Substantia nigra (tissue), 51 donors: ENCODE measurements at places on chromosomes 11 and 22.

GRCh38 chr11:11332141-11332710 is 20.8 kb downstream of the CSNK2A3 start:
- DNase-seq: no peak

DNA sequence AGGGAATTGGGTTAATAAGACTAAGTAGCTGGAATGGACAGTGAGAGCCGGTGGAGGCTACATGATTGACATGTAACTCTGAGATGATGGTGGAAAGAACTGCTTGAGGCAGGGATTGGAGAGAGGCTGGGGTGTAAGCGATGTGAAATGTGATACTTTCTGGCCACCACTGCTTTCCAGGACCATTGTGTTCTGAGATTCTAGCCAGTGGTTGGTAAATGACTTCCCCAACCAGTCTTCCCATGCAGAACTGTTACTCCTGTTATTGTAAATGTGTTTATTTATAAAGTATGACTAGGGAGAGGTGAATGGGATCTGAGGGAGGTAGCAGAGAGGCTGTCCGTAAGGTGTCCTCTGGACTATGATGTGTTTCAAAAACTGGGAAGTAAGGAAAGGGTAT is 18.1 kb downstream of the EXT2 start:
- no peak for DNase-seq

GRCh38 chr11:72635309-72635915 is 38.8 kb downstream of the PDE2A start:
- DNase-seq: no peak

GRCh38 chr11:63032457-63032856 is 16.8 kb upstream of the SLC22A8 start:
- DNase-seq: no peak

DNA sequence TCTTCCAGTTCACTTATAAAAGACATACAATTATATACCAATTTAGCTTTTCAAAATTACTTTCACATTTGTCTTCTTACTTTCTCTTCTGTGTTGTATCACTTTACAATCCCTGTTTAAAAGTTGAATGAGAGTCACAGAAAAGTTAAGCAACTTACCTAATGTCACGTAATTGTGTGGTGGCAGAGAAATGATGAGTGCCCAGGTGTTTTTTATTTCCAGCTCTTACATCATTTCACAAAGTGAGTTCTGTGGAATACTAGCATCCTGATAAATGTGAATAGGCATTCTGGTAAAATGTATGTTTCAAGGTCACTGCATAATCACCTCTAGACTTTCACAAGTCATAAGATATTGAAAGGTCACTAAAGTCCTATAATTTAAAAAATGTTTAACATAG is 133.0 kb upstream of the FIBIN start:
- no peak for DNase-seq

- no peak for DNase-seq
Measured at GRCh38 chr22:32733923-32734514, 67.5 kb upstream of the TIMP3 start.

DNA sequence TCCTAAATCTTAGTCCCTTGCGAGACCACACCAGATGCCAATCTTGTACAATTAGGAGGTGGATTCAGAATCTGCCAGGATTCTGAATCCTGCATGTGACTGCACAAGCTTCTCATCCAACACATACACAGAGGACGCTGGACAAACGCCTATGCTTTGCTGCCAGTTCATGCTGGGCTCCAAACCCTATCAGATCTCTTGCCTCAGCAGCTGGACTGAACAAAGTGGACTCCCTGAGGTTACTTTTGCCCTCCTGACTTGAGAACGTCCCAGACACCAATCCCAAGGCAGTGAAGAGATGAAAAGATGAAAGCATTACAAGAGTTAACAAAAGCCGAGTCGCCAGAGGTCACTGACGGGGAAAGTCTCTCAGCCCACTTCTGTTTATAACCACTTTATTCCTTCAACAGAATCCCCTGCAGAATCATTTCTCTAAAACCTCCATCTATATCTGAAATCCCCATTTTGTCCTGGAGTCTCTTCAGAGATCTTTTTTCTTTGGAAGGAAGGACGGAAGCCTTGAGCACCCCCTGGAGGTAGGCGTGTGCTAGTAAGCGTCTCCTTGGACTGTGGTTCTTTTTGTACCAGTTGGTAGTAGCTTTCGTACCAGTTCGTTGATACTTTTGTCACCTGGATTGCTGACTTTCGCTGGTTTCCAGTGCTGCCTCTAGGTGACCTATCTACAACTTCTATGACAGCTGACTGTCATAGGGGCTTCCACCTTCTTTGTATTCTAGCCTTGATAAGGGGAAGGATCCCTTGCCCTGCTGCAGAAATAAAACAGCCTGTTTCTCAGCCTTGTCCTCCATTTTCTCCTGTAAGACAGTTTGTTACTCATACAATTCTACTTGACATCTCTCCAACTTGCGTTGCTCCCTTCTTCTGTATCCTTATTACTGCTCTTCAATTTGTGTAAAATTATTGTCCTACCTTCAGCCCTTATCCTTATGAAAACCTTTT is 26.1 kb upstream of the EED start:
- peak; percentile 52 for DNase-seq

DNA sequence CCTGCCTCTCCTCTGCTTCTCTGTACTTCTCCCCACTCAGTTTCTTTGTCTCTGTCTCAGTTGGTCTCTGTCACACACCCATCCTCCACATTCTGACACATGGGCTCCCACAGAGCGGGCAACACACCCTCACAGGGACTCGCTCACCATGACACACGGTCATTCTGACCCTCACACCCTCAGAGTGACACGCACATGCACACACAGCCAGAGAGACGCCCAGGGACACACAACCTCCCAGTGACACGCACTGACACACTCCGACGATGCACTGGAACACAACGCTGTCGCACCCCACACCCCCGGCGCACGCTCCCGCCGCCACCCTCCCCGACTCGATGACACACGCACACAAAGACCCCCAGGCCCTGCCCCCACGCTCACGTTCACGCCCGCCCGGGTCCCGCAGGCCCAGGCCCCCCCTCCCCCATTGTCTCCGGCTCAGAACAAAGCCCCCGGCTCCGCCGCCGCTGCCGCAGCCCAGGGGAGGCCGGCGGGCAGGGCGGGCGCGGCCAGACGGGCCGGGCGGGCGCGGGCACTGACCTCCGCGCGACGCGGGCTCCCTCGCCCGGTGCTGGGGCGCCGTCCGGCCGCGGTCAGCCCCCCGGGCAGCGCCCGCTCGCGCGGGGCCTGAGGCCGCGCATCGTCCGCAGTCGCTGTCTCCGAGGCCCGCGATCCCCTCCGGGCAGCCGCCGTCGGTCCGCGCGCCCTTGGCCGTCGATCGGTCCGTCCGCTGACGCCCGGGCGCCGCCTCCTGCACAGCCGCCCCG is 404 bp downstream of the DCHS1 start:
- peak; percentile 16 for DNase-seq

- DNase-seq: peak; percentile 88
Measured at GRCh38 chr11:73652046-73652730, 5.8 kb downstream of the PLEKHB1 start.

GRCh38 chr11:32420937-32421901 is 14.1 kb downstream of the WT1 start:
- DNase-seq: no peak

DNA sequence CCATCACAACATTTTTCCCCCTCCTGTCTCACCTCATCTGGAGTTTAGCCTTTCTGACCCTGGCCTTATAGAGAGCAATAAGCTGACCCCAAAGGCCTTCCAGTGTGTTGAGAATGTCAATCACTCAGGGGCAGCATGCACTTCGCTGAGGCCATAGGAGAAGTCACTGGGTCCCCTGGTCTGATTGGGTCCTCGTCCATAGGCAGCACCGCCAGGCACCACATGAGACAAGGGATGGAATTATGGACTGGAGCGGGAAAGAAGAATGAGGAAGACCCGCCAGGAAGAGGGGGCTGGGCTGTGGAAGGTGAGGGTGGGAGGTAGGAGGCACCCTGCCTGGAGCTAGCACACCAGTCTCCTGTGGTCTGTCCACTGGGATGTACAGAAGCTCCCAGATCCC is 72.9 kb downstream of the DSCAML1 start:
- no peak for DNase-seq

DNA sequence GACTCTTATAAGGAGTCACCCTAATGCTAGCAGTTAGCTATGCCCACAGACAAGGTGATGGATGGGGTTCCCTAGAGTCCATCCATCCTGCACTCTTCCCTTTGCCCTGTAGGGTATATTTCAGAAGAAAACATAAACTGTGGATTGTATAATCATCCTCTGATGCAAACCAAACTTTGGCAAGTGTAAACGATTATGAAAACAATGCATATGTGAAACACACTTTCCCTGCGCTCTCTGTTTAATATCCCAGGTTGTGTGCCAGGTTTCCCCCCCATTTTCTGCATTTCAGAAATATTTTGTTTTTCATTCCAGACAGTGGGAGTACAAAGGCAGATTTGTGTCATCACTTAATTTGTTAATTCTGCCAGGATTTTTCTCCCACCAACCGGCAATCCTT is 110.0 kb downstream of the LDLRAD3 start:
- DNase-seq: no peak

GRCh38 chr11:110762590-110762989 is 50.4 kb upstream of the ARHGAP20 start:
- no peak for DNase-seq

DNA sequence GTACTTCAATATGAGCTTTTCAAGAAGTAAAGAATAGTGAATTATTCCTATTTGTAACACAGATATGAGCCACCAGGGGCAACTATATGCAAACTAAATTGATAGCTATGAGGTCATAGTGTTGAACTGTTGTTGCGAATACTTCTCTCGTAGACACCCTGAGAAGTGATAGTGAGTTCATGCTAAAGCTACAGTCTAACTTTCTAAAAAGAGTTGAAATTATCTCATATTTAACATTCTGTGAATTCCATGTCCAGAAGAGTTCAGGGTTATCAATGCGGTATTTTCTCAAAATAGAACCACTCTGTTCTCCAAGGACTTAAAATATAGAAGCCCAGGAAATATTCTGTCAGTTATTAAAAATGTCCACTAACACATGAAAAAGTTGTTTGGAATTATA is 185.4 kb downstream of the AASDHPPT start:
- DNase-seq: no peak

GRCh38 chr22:35598396-35598710 is 18.8 kb downstream of the MB start:
- DNase-seq: no peak

GRCh38 chr11:64619811-64620380 is 28.9 kb downstream of the SLC22A12 start:
- peak; percentile 24 for DNase-seq

- DNase-seq: no peak
Measured at GRCh38 chr22:22044153-22044552, 61.6 kb upstream of the TOP3B start.

- DNase-seq: no peak
Measured at GRCh38 chr11:2769409-2770095, 69.8 kb upstream of the KCNQ1OT1 start.

GRCh38 chr11:123654566-123655081 is at the start of gene SCN3B:
Gene SCN3B, minus strand, starts transcription at chr11:123654624. Its CDS starts 823 bp downstream, at chr11:123653801.
- DNase-seq: peak; percentile 14

DNA sequence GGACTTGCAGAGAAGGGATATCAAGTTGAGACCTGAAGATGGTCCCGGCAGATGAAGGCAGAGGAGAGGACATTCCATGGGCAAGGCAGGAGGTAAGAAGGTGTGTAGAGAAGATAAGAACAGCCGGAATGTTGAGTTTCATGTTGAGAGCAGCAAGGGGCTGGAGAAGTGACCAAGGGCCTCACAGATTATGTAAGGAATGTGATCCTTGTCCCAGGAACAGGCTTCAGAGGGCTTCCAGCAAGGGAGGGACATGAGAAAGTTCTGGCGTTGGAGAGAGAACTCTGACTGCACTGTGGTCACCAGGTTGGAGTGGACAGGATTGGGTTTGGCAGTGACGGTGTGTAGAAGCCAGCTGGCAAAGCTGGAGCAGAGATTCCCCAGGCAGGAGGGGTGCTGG is 27.6 kb upstream of the PPFIA1 start:
- no peak for DNase-seq

- no peak for DNase-seq
Measured at GRCh38 chr11:123299721-123300120, 104.7 kb upstream of the CLMP start.

DNA sequence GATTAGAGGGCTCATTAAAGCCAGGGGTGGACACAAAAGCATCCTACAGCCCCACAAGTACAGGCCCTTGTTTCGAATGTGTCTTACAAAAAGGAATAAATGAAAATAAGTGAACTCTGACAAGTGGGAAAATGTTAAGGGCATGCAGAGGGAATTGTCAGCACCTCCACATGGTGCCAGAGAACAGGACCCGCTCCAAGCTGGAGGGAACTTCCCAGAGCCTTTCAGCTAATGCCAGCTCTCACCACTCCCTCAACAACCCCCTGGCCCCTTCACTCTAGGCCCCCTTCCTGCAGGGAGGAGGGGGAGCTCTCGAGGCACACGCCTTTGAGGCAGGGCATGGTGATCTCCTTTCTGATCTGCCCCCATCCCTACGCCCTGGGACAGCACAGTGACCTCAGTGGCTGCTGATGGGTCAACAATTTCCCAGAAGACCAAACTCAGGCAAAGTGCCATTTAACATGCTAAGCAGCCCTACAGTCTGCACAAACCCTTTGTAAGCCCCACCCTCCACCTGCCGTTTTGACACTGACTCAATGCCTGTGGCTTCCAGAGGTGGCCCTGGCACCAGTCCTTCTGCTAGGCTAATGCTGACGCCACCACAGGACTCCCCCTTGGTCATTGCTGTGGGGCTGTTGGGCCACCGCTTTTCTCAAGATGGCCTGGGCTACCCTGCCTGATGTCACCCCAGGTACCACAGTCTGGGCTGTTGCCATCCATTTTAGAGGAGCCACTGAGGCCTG is 12.5 kb upstream of the CHST1 start:
- no peak for DNase-seq

GRCh38 chr11:47083913-47084312 is 92.8 kb downstream of the ARFGAP2 start:
- DNase-seq: no peak

DNA sequence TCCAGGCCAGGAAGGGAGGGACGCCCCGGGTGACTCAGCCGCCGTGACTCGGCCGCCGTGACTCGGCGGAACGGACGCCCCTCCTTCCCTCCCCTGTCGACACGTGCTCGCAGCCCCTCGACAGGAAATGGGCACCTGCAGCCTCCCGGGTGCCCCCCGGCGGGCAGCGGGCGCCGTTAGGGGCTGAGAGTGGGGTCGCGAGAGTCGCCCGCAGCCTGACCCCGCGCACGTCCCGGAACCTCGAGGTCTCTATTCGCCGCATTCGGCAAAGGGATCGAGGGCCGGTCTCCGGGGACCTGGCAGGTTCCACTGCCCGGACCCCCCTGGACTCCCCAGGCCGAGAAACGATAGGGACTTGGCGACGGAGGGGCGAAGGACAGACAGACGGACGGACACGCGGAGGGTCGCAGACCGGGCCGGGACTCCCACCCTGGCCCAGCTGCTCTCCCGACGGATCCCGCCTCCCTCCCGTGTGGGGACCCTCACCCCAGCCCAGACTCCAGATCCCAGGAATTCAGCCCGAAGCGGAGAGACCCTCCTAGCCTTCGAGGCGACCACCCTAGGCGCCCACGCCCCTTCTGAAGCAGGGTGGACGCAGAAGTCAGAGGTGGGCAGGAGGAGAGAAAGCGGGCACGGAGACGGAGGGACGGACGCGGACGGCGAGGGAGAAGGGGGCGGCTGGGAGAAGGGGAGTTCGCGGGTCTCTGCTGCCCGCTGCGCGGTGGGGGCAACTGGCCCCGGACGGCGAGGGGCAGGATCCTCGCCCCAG is 648 bp downstream of the FOSL1 start:
- DNase-seq: no peak
